ENCODE measurements at places on chromosomes 13 and 19. TPM values are rescaled to one million over a fixed set of nuclear protein-coding genes. Genes with fewer than 3 reads are reported as not detected.
A peak's percentile ranks its signal among the peaks of the same experiment; 100 is the strongest.

GRCh38 chr19:54319892-54320670 lies 7.1 kb upstream of the LILRA5 start:
- no peak for DNase-seq

DNA sequence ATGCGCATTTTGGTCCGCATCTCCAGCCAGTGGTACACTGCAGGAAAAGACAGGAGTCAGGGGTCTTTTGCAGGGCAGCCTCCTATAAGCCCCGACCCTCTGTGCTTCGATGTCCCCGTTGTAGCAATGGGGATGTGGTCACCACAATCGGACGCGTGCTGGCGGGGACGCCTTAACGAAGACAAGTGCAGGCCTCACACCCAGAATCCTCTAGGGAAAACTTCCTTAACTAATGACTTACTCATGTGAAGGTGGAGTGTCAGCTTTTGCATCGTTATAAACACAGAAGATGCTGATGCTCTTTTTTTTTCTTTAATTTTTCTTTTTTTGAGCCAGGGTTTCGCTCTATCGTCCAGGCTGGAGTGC lies 22.1 kb downstream of the VASP start:
- DNase-seq: no peak

- DNase-seq: no peak
These were observed 13.8 kb downstream of the SLC7A1 start for GRCh38 chr13:29581666-29582065.

DNA sequence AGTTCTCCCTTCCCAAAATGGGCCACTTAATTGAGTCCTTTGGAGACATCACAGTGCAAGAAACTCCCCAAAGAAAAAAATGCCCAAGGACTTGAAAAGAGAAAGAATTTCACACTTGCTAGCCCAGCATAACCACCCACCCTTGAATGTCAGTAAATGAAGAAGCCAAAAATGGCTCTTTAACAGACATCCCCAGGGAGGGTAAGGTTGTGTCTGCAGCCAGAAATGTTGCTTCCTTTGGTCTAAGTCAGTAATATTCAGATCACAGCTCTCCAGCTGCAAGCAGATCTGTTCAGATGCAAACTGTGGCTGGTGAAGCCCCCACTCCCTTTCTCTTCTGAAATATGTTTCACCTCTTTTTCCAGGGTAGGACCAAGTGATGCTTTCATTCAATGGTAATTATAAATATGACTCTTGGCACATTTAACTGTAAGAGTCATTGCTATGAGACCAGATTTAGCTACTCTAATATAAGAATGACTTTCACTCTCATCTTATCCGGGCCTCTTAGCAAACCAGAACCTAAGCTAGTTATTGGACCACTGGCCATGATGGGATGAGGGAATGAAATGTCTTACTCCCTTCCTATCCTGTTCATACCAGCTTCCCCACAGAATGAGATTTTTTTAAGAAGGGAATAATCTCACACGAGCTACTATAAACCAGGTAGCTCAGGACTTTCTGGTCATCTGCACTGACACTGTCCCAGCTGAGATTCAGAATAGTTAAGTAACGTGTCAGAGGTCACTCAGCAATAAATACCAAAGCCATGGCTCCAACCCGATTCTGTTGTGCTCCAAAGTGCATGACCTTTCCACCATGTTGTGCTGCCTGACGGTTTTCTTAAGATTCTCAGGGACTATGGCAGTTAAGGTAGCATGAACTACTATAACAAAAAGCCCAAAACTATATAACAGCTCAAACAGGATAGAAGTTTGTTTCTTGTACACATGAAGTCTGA lies 234.1 kb downstream of the FOXO1 start:
- no peak for DNase-seq

DNA sequence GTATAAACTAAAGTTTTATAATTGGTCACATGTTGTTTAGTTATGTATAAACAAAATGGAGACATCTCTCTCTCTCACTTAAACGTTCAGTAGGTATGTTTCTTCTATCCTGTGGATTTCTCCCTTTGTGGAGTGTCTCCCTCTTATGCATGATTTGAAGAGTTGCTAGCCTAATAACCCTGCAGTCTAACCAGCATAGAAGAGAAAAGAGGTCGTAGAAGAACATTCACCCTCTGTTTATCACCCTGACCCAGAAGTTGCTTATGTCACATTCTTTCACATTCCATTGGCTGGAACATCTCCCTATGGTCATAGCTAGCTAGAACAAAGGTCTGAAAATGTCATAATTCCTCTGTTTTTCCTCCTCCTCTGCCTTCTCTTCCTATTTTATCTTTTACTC lies 176.8 kb upstream of the PCDH20 start:
- no peak for DNase-seq

GRCh38 chr13:30396434-30397075 lies 25.7 kb upstream of the UBE2L5 start:
- DNase-seq: no peak

GRCh38 chr19:16921766-16922591 lies 33.2 kb downstream of the F2RL3 start:
- no peak for DNase-seq

- DNase-seq: no peak
These were observed 278.3 kb downstream of the UQCRFS1 start for GRCh38 chr19:28934631-28935030.

- DNase-seq: no peak
These were observed 26.3 kb downstream of the CEBPA start for GRCh38 chr19:33275933-33276619.

- no peak for DNase-seq
These were observed 191.5 kb downstream of the ZNF536 start for GRCh38 chr19:30563691-30564090.

- DNase-seq: no peak
These were observed 406.3 kb downstream of the COG6 start for GRCh38 chr13:40061466-40062450.

DNA sequence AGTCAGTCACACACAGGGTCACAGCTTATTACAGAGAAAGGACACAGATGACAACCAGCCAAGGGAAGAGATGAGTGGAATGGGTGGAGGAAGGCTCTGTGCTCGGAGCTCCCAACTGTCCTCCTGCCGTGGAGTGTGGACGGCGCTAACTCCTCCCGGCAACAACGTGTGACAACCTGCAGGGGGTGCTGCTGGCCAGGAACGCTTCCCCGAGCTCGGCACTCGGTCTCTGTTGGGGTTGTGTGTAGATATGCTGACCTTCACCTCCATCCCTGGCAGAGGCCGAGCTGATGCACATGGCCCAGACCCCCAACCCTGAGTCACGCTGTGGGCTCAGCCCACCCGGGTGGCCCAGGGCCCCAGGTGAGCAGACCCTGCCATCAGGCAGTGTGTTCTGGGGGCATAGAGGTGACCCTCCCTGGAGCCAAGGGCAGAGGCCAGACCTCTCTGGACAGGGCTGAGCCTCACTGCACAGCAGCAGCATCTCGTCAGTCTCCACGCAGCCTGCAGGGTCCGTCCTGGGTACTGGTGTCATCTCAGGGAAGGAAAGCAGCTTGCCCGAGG lies 14.1 kb downstream of the ZNF444 start:
- no peak for DNase-seq

GRCh38 chr19:2815191-2815614 lies 4.5 kb upstream of the ZNF554 start:
- no peak for DNase-seq

DNA sequence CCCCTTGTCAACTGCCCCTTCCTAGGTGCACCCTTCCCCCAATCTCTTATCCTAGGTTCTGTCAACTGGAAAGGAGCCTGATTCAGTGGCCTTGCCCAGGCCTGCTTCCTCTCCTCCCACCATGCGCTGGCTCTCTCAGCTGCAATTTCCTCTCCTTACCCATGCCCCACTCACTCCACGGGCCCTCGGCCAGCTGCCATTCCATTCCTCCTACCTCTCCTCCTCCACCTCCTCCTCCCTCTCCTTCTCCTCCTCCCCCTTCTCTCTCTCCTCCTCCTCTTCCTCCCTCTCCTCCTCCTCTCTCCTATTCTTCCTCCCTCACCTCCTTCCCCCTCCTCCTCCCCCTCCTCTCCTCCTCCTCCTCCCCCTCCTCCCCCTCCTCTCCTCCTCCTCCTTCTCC lies 9.6 kb upstream of the TIMM44 start:
- DNase-seq: peak; percentile 40

- DNase-seq: no peak
These were observed 72.4 kb upstream of the CLDN10 start for GRCh38 chr13:95480131-95480545.

The PGLYRP1 gene
- 0.31 TPM for polyA plus RNA-seq

The DPY19L3 gene
- polyA plus RNA-seq: 75.3 TPM

The GFY gene
- polyA plus RNA-seq: not detected

The PEAK3 gene
- polyA plus RNA-seq: 0.25 TPM

The ATCAY gene
- 0.14 TPM for polyA plus RNA-seq

The TMEM145 gene
- polyA plus RNA-seq: 1.1 TPM

The KLK14 gene
- 0.18 TPM for polyA plus RNA-seq

Data from left lung (tissue), 14 donors.